ENCODE measurements at places on chromosomes 6 and 20.

DNA sequence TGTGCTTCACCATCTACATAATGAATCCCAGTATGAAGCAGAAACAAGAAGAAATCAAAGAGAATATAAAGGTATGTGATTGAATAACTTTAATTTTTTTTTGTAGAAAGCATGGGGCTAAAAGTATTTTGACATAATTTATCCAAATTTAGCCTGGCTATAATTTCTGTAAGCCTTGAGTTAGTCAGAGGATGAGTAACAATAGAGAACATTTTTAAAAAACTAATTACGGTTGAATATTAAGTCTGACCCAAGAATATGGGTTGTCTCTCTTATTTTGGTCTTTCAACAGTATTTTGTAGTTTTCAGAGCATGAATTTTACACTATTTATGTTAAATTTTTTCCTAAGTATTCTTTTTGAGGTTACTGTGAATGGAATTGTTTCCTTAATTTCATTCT, 2.5 kb downstream of the GMNN start:
- no peak for DNase-seq

- no peak for DNase-seq
These were observed 129.4 kb downstream of the LY86 start for GRCh38 chr6:6717953-6718352.

GRCh38 chr20:17836303-17836861, 132.2 kb downstream of the SNX5 start:
- no peak for DNase-seq

- DNase-seq, result no peak
These were observed 550.2 kb downstream of the ADGRB3 start for GRCh38 chr6:69185276-69185675.

DNA sequence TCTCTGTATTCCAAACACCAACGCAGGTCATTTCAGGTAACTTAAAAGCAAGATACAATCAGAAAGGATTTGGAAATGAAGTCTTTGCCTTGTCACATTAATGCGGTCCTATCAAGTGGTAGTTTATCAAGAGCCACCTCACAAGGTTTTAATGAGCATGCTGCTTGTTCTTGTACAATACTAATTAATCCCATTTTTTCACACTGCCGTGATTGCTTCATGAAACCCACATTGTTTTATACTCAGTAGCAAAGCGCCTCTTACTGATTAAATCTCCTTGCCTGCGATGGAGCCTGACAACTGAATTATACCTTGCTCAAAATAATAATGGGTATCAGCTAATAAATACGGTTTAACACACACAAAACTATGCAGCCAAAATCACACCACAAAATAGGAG, 234.1 kb upstream of the TSHZ2 start:
- no peak for DNase-seq

- DNase-seq, result no peak
These were observed 52.7 kb upstream of the PTGIS start for GRCh38 chr20:49620364-49621240.

GRCh38 chr6:87714093-87714842, 12.2 kb upstream of the AKIRIN2 start:
- DNase-seq, result peak; percentile 78

DNA sequence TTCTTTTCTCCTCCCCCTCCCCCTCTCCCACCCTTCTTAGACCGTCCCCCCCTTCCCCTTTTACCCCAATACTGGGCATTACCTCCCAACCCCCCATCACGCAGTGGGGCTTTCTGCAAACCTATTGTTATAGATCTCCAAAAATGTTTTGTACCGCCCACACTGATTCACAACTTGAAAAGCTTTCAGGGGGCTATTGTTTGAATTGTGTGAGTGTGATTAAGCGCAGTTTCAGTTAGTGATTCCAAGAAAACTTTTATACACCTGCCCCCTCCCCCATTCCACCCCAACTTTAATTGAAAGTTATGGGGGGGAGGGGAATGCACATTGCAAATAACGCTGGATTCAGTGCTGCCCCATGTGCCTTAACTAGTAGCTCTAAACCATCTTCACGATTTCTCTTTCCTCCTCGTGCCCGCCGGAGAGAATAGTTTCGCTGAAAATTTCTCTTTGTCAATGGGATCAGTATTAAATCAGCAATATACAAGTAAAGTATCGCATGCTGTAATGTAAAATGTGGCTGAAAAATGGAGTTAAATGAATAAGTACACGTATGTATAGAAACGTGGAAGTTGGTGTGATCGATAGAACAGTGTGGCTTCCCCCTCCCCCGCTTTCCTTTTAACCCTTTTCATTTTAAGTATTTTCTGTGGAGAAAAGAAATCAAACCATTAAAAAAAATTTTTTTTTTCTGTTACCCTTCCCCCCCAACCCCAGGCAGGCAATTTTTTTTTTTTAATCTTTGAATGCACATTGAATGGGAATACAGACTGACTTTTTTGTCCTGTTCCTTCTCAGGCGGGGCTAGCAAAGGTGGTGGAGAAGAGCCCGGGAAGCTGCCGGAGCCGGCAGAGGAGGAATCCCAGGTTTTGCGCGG, 632 bp downstream of the LIN28B start:
- no peak for DNase-seq

DNA sequence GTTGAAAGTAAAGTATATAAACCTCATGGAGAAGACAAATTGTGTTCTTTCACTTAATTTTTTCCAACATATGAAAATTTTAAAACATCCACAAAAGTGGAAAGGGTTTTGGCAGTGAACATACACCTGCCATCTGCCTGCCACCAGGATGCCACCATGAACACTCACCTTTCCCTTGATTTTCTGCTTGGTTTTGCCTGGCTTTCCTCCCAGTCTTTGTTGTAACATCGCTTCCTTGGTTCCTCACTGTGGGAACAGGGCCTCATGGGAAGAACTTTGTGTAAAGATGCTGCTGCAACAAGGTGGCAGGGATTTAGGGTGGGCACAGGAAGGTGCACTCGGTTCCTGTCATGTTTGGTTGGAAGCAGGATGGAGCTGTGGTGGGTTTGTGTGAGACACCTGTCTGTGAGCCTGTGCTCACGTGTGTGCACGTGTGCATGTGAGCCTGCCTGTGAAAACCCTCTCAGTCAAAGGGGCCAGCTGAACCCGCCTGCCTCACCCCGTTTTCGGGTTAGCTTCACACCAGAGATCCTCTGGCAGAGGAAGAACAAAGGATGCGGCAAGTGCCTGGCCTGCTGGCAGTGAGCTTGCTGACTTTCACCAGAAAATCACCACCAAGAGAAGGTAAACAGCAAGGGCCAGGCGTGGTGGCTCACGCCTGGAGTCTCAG, 11.0 kb upstream of the RBM38 start:
- no peak for DNase-seq

GRCh38 chr6:146968041-146968760, 236.0 kb upstream of the STXBP5 start:
- peak; percentile 56 for DNase-seq

DNA sequence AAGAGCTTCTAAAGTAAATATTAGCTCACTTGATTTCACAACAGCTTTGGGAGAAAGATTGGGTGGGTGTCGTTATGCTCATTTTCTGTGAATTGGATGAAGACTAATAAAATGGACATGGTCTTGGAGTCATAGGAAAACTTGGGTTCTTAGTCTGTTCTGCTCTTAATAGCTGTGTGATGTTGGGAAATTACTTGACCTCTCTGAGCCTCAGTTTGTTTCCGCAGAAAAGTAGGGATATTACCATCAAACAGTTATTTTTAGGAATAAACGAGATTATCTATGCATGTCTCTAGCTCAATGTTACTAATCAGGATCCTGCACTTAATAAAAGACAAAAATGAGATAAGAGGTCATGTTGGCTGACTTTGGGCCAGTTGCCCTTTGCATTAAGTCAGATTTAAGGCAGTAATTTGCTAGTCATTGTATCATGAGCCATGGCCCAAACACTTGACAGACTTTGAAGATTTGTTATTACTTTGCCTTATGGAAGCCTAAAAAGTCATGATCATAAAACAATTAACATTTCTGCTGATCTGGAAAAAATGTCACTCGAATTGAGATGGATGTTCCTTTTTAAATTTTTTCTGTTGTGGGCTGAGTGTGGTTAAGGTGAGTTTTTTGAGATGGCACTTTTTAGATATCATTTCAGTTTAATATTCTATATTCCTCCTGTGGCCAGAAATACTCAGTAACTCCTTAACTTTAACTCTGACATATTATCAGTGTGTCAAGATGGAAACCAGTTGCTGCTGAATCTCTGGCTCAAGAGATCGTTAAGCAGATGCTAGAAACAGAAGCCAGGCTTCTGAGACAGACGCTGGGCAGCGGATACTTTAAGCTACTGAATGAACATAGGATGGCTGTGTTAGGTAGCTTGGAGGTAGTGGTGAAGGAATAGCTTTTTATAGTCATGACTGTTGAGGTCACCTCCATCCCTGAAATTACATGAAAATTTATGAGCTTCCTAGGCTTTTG, 291.6 kb downstream of the PHF3 start:
- no peak for DNase-seq

GRCh38 chr6:153424719-153425400, 293.8 kb upstream of the RGS17 start:
- no peak for DNase-seq

- DNase-seq, result no peak
These were observed 231.8 kb upstream of the GMDS start for GRCh38 chr6:2477250-2477649.

DNA sequence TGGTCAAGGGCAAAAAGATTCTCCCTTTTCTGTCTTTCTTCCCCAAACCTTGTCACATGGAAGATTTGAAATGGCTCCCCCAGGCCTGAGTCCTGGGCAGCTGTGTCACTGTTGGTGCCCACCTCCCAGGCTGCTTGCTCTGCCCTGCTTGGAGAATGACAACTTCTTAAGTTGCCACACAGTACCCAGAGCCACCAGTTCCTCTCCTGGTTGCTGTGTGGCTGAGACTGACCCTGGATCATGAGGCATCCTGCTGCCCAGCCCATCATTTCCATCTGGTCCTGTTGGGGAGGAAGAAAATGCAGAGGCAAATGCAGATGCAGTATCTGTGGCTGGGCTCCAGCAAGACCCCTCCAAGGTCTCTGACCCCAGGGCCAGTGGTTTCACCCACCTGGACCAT, 113.7 kb downstream of the PHACTR3 start:
- no peak for DNase-seq

DNA sequence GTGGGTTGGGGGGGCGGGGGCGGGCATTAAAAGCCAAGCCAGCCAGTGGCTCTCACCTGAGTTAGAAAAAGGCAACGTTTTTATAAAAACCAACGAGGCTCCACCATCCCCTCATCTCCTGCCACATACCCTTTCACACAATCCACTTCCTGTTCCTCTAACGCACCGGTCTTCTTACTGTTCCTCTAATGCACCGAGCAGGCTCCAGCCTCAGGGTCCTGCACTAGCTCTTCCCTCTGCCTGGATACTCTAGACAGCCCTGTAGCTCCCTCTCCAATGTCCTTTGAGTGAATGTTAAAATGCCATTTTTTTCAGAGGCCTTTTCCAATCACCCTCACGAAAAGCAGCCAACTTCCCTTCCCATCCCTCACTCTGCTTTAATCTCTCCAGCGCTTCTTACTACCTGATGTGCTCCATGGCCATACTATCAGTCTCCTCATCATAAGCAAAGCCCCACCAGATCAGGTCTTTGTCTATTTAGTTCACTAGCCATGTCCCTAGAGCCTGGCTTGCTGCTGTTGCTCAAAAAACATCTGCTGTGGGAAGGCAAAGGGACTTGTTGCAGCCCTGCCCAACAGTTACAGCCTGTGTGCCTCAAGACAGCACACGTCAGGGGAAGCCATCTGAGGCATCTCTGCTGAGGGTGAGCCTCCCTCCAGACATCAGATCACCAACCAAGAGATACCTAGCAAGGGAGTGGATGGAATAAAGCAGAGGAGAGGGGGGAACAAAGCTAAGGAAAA, 3.9 kb downstream of the FKBP1A start:
- DNase-seq, result no peak

DNA sequence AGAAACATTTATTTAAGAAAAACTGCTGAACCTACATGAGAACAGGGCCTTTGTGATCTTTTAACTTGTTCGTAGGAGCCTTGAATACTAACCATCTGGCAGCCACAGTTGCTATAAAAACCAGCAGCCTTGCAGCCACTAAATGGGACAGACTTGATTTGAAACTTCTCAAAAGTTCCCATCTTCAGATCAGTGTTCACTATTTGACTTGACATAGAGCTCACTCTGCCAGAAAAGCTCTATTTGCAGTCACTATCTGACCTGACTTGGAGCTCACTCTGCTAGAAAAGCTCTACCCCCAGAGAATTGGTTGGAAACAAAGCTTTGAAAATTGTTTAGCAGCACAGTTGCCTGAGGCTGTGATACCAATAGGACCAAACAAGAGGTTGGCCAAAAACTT, 119.3 kb upstream of the F13A1 start:
- no peak for DNase-seq

DNA sequence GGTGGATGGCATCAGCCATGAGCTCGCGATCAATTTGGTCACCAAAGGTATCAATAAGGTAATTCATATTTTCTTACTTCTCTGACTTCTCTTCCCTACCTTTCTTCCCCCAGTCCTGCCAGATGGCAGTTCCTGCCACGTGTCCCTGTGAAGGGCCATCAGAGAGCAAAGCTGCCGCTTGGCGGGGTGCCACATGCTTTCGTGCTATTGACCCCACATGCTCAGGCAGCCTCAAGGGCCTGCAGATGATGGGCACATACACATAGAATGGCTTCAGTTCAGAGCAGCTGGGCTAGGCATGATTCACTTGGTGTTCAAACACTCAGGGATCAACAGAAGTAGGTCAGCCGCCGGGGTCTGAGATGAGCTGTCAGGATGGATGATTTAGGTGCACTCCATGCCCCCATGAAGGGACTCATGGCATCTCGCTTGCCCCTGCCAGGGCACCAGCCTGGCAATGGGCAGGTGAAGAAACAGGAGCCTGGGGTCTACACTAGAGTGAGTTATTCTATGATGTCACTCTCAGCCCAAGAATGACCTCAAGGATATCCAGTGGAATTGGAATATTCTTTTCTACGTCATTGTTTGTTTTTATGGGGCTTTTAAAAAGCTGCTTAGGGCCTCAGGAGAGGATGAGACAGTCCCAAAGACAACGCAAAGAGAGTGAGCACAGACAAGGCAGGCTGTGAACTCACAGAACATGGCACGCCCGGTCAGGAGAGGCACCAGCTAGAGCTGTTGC, 25.5 kb downstream of the BANF2 start:
- no peak for DNase-seq

DNA sequence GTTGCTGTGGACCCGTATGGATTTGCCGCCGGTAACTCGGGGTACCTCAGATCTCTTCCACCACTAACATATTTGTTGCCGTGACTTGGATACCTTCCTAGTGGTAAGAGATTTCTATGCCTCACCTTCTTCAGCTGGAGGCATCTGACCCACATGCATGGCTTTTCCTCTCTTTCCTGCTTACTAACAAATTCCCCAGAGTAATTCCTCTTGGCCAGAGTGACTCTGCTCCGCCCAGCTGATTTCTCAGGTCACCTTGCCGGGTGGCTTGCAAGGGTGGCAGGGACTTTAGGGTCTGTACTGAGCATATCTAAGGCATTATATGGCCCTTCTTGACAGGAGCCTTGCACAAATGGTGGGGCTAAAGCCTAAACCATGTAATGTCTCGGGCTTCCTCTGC, 38.2 kb downstream of the FAM184A start:
- no peak for DNase-seq

DNA sequence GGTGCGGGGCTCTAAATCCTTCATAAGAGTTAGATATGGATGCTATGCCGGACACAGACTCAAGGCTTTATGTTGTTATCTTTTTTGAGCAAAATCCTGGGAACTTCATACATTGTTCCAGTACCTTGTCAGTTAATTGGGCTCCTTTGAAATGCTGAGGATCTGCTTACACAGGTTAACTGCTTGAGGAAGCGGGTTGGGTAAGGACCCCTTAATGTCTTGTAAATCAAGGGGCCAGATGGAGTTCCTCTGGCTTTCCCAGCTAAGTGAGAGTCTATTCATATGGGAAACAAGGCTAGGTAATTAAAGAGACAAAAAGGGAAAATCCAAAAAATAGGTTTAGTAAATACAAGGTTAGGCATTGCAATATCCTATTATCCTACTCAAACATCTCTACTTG, 141.5 kb downstream of the OR2B2 start:
- DNase-seq, result no peak

All from RWPE1 (cell line).